ENCODE measurements at places on chromosomes 6 and 20.
A peak's percentile ranks its signal among the peaks of the same experiment; 100 is the strongest.

DNA sequence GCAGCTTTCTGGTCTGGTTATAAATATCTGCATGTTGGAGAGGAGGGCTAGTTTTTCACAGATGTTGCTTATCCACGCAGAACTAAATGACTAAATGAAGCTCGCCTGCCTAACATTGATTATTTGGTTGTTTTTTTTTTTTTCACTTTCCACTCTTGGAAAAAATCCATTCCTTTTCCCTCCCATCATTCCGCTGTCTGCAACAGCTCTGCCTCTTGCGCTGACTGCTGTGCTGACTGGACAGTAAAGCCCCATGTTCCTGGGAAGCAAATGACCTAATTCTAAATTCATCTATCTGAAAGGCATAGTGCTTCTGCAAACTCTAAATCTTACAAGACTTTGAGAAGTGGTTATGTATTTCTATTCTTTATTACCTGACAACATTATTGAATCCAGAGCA lies 255.5 kb upstream of the PLN start:
- DNase-seq = no peak

DNA sequence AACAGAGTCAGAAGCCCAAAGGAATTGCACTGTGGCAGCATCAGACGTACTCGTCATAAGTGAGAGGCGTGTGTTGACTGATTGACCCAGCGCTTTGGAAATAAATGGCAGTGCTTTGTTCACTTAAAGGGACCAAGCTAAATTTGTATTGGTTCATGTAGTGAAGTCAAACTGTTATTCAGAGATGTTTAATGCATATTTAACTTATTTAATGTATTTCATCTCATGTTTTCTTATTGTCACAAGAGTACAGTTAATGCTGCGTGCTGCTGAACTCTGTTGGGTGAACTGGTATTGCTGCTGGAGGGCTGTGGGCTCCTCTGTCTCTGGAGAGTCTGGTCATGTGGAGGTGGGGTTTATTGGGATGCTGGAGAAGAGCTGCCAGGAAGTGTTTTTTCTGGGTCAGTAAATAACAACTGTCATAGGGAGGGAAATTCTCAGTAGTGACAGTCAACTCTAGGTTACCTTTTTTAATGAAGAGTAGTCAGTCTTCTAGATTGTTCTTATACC lies 55.8 kb downstream of the VAPB start:
- DNase-seq = no peak

DNA sequence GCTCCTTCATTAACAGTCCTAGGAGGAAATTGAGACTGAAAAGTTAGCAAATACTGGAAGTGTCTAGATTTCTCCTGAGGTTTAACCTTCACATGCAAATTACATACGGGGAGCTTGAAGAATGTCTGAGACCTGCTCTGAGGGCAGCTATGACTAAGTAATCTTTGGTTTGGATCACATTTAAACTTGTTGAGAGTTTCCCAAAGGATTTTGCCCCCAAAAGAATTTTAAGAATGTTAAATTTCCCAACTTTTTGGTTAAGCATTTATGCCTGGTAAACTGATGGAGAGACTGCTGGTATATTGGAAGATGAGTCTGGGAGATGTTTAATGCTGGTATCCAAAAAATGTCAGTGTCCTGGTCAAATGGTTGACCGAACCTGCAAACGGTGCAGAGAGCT lies 97.0 kb downstream of the RREB1 start:
- no peak for DNase-seq

GRCh38 chr20:38873050-38873581 lies 53.1 kb upstream of the FAM83D start:
- peak; percentile 91 for DNase-seq

- DNase-seq = no peak
These were observed 101.1 kb upstream of the CDYL start for GRCh38 chr6:4675121-4675520.

DNA sequence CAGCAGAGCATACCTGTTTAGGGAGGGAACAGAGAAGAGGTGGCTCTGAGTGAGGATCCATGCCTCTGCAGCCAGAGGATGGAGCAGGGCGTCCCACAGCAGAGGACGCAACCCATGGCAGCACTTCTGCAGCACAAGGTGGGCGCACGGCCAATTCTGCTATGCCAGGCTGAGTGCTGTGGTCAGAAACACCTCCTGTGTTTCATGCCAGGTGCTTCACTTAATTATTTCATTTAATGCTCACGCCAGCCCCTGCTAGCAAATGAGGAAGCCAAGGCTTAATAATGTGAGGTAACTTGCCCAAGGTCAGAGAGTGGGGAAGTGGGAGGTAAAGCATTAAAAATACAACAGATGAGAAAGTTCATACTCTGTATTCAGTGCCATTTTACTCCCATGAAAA lies 68.5 kb upstream of the PTGIS start:
- DNase-seq = no peak

- no peak for DNase-seq
These were observed 40.3 kb downstream of the MDFI start for GRCh38 chr6:41678511-41679084.

DNA sequence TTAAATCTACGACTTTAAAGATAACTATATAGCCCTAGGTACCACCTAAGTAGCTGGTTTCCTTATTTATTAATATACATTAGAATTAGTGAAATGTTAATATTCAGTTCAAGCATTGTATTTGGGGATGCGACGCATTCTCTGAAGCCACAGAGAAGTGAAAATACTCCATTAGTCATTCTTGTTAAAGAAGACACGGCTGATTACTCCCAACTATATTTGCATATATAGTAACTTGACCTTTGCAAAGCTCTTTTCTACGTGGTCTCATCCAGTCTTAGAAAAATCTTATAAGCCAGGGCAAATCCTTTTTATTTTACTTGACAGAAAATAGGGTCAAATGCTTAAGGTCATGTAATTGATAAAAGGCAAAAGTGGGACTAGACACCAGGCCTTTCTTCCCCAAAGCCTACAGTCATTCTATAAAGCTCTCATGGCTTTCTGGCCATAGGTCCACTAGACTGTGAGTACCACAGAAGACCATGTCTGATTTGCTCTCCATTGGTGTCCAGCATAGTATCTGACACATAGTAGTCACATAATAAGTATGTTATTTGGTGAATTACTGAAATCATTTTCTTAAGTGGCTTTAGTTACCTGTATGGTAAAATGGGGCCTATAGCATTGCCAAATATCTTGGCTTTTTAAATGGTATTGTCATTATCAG lies 11.3 kb downstream of the ZHX3 start:
- no peak for DNase-seq

DNA sequence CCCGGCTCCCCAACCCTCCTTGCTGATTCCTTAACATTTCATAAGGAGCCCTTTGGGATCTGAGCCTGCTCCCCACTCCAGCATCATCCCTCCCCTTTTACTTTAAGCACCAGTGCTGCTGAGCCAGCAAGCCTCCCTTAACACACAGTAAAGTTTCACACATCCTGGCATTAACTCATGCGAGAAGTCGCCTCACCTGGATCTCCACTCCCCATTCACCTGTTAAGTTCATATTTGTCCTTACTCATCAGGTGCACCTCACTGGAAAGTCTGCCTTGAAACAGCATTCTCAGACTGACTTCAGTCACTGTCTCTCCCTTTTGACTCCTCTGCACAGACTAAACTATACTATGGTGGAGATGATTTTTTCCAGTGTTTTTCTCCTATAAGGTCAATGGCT lies 47.8 kb upstream of the MAP7 start:
- no peak for DNase-seq
